ENCODE measurements at places on chromosomes 12 and 14. TPM values are rescaled to one million over a fixed set of nuclear protein-coding genes. Genes with fewer than 3 reads are reported as not detected.

The PLEKHH1 gene
- total RNA-seq = 3.5 TPM

The KRT2 gene
- not detected for total RNA-seq

The RDH5 gene
- 1.4 TPM for total RNA-seq

The GLT8D2 gene
- 3.2 TPM for total RNA-seq

The ALDH1L2 gene
- total RNA-seq = 17.5 TPM

The CISTR gene
- not detected for total RNA-seq

The CAPZA3 gene
- not detected for total RNA-seq

The PMCH gene
- total RNA-seq = not detected

The IQSEC3 gene
- not detected for total RNA-seq

The CELA1 gene
- not detected for total RNA-seq

The HOTAIR gene
- total RNA-seq = 6.9 TPM

The HNF1A gene
- total RNA-seq = not detected

The ABHD12B gene
- not detected for total RNA-seq

The ANO4 gene
- 16.6 TPM for total RNA-seq

The RNU6-8 gene
- not detected for total RNA-seq

The KRT78 gene
- total RNA-seq = 0.32 TPM
